ENCODE measurements at places on chromosomes 6 and 20.
A peak's percentile ranks its signal among the peaks of the same experiment; 100 is the strongest.

DNA sequence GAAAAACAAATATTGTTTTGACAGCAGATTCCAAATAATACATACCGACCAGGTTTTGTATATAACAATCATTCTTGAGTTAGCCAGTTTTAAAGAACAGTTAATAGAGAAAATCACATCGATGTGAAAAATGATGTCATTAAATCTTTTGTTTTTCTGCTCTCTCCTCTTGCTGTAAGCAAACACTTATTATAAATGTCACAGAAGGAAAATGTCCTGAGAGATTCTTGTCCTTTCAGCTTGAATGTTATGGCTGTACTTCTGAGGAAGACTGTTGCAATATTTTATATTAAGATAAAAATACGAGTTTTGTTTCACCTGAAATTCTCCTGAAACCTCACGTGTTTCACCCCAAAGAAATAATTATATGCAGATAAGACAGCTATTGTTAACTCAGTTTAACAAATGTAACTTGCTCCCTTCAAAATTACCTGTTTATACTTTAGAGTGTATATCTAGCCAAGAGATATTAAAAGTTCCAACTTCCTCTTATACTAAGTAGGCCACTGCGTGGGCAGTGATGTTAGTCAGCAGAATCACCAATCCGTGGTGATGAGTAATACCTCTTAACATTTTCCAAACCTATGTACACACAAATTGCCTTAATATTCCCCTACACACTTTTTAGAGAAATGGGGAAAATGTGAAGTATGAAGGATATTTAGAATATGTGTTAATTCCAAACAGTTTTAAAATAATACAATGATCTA lies 1111.4 kb upstream of the CITED2 start:
- no peak for DNase-seq

- no peak for DNase-seq
These were observed 25.4 kb upstream of the CST3 start for GRCh38 chr20:23663180-23663579.

GRCh38 chr20:64131406-64131805 lies 24.0 kb upstream of the NPBWR2 start:
- DNase-seq: no peak

- no peak for DNase-seq
These were observed 5.6 kb upstream of the RPS21 start for GRCh38 chr20:62381202-62381797.

DNA sequence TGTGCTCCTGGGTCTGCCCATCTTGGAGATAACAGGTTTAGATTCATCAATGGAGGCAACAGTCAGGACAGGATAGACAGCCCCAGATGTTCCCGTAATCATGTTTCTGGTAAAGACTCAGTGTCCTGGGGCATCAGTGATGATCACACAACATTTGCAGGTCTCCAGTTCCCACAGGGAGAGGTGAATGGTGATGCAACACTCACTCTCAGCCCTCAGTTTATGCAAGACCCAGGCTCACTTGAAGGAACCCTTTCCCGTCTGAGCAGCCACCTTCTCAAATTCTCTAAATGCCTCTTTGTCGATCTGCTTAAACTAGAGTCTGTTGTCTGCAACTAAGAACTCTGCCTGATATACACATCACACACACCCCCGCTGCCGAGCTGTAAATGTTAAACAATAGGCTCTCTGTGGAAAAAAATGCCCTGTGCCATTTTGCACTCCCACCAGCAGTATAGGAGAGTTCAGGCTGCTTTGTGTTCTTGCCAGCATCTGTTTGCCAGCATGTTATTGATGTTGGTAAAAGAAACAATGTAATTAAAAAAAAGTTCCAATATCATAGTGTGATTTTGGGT lies 30.1 kb upstream of the SCP2D1 start:
- no peak for DNase-seq

- DNase-seq: no peak
These were observed 7.2 kb upstream of the CTAGE9 start for GRCh38 chr6:131717836-131718542.

DNA sequence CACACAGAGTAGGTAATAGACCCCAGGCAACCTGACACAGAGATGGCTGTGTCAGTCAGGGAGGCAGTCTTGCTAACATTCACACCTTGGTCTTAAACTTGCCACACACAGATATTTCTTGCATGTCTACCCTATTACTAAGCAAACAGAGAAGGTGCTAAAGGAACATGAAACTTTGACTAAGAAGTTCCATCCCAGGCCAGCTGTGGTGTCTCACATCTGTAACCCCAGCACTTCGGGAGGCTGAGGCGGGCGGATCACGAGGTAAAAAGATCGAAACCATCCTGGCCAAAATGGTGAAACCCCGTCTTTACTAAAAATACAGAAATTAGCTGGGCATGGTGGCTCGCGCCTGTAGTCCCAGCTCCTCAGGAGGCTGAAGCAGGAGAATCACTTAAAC lies 222.4 kb upstream of the JARID2 start:
- DNase-seq: peak; percentile 6

- DNase-seq: no peak
These were observed 855.9 kb upstream of the MANEA start for GRCh38 chr6:94721459-94721858.

GRCh38 chr20:3165473-3166337 lies 6.0 kb upstream of the FASTKD5 start:
- no peak for DNase-seq

GRCh38 chr6:125066140-125066539 lies 87.4 kb upstream of the TPD52L1 start:
- no peak for DNase-seq

- no peak for DNase-seq
These were observed 5.0 kb downstream of the SMIM28 start for GRCh38 chr6:138382498-138383265.

GRCh38 chr20:40948465-40949267 lies 80.0 kb upstream of the TOP1 start:
- DNase-seq: no peak

DNA sequence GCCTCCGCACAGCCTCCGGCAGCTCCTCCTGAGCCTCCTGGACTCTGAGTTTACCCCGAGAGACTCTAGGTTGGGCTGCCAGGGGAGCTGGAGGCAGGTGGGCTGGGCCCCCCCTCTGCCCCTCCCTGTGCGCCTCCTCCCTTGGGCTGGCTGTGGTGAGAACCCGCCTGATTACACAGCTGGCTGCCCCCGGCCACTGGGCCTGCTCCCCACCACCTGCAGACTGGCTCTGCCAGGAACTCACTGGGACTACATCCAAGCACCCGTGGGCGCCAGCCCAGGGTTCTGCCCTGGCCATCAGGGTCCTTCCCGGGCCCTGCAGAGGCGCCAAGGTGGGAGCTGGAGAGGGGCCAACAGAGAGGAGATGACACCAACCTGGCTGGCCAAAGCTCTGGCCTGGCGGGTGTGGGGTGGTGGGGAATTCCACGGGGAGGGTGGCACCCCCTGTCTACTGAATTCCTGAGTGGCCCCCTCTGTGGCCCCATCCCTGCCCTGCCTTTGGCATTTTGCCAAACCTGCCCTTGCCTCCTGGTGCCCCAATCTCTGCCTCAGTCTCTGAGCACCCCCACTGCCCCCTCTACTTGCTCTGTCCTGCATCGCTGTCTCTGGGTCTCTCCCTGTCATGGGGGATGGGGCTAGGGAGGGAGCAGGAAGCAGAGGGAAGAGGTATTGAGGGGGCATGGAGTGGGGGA lies 21.9 kb upstream of the CDH22 start:
- DNase-seq: no peak

DNA sequence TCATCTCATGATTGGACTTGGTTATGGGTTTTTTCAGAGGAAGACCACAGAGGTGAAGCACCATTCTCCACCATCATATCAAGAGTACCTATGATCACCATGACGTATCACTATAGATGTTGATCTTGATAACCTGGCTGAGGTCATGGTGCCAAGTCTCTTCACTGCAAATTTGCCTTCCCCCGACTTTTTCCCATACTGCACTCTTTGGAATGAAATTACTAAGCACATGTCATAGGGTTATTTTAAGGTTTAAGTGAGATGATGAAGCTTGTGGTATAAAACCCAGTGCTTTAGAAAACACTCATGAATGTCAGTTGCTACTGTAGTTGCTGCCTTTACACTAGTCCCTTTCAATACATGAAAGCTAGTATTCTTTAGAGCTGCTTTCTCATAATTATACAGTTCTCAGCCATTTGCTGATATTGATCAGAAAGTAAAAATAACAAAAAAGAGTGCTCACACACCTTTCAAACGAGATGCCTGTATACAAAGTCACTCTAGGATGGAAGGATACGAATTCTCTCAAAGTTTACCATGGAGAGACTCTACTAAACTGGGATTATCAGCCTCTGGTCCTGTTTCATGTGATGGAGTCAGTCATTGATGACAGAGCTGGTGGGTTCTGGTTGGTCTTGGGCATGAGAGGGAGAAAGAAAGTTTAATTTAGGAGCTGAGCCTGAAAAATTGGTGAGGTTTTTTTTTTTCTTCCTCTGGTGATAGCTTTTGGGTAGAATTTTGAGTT lies 228.1 kb downstream of the PRL start:
- DNase-seq: no peak

DNA sequence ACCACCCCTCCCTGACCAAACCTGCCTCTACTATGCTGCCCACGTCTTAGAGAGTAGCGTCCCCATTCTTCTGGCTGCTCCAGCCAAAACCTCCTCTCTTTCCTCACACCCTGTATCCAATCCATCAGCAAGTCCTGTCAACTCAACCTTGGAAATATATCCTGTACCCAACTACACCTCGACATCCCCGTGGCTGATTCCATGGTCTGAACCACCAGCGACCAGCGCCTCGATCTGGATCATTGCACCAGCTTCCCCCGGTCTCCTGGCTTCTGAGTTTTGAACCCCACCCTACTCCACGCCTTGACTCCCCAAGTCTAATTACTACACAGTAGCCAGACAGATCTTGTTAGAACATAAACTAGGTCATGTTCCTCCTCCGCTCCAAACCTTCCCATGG lies 9.8 kb downstream of the NRSN2 start:
- DNase-seq: no peak

DNA sequence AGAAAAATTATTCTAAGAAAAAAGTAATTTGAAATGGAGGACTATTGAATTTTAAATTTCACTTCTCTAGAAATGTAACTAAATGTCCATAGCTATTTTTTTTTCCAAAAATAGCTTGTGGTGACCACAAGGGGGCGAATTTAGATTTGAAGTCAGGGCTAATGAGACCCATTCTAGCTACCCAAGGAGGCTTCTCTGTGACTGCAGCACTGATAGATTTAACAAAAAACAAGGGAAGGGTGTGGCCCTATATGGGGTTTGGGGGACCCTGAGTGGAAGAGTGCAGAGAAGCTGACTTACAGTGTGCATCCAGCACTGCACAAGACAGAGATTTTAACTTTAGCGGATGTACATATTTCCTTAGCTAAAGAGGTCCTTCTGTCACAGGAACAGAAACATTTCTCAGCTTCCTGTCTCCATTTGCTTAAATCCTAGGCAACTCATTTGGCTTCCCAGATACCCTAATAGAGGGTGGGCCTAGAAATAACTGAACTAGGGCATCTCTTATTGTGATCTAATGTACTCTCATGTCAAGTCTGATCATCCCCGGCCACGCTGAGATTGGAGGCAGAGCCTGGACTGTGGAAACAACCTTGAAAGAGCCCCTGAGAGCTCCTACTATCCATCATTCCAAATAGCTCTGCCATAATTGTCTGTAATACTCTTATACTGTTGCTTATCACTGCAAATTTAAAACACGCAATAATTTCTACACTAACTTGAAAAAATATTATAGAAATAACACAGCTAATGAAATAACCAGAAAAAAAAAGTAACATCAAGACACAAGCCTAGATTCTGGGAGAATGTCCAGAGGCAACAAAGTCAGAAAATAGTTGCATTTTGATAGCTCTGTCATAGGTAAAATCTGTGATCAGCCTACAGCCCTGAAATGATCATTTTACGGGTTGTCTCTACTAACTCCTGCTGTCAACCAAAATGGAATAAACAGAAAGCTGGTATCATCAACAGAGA lies 93.6 kb downstream of the SNAP91 start:
- no peak for DNase-seq
